ENCODE measurements at places on chromosomes 13 and 19.

GRCh38 chr19:7678971-7679751 is 1.5 kb upstream of the TRAPPC5 start:
- peak; percentile 80 for DNase-seq

- DNase-seq = no peak
Observed at GRCh38 chr13:31927219-31927653, 104.3 kb upstream of the FRY start.

- DNase-seq = no peak
Observed at GRCh38 chr19:47598407-47599349, 10.3 kb upstream of the BICRA start.

GRCh38 chr19:31602548-31602947 is 253.3 kb upstream of the TSHZ3 start:
- no peak for DNase-seq

DNA sequence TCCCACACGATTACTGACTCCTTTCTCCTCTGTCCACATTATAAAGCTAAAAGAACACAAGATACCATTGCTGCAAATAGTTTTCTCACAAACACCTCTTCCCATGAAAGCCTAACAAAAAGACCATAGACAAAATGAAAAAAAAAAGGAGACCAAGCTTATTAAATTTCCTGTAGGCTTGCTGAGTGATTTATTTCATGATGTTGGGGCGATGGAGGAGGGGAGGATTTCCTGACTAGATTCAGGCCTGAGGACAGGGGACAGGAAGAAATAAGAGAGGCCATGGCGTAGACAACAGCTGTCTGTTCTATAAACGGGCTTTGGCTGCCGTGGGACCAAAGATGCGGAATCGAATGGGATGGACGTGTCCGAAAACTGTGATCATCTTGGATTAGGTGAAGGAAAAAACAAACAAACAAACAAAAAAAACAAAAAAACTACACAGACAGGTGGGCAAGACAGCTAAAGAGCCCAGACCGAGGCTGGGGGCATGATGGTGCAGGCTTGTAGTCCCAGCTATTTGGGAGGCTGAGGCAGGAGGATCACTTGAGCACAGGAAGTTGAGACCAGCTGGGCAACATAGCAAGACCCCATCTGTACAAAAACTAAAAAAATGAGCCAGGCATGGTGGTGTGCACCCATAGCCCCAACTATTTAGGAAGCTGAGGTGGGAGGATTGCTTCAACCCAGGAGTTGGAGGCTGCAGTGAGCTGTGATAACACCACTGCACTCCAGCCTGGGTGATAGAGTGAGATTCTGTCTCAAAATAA is 5.3 kb downstream of the TMPRSS9 start:
- DNase-seq = no peak

DNA sequence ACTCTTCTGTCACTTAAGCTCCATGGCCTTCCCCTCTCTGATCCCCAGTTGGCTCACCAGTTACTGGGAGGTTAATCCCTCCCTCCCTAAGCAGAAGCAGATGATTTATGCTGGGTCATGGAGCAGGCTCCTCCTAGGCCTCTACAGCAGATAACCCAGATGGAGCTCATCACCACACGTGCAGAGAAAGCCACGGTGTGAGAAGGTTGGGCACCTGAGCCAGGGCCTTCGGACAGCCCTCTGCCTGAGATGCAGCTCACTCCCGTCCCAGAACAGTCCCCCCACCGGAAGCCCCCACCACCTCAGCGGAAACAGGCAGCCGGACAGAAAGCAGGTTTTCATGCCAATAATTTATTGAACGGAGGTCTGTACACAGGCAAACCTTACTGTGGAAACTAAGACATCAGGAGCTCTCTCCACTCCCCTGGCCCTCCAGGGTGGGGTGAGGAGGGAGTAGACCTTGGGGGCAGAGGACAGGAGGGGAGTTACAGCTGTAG is 9.8 kb downstream of the ZNF526 start:
- DNase-seq = no peak

DNA sequence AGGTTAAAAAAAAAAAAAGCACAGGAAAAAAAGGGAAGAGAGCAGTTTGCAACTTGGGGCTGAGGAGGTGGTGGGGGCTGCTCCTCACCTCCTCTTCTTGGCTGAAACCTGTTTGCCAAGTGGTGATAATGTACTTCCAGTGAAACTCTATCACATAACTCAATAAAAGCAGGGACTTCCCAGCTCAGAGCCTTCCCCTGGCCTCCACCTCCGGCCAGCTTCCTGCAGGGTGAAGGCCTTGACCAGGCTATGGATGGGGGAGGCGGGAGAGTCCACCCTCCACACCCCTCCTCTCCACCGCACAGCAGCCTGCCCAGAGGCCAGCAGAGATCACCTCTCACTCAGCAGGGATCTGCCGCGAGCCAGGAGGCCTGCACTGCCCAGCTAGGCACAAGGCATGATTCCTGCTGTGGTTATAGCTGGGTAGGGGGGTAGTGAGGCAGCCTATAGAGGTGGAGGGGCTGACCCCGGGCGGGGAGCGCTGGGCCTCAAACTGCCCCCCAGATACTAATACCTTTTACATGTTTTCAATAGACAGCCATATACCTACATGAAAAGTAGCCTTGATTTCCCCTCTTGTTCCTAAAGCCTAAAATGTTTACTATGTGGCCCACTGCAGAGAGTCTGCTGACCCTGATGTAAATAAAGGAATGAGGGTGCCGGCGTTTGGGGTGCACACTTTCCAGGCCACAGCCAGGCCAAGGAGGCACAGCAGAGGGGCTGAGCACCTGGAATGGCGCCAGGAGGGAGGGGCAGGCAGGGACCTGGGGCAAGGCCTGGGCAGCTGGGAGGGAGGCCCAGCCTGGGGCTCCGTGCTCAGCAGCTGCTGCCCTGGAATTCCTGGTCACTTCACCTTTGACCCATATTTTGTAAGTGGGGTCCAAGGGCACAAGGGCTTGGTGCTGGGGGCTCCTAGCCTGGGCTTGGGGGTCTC is 10.3 kb downstream of the ZNF787 start:
- no peak for DNase-seq

DNA sequence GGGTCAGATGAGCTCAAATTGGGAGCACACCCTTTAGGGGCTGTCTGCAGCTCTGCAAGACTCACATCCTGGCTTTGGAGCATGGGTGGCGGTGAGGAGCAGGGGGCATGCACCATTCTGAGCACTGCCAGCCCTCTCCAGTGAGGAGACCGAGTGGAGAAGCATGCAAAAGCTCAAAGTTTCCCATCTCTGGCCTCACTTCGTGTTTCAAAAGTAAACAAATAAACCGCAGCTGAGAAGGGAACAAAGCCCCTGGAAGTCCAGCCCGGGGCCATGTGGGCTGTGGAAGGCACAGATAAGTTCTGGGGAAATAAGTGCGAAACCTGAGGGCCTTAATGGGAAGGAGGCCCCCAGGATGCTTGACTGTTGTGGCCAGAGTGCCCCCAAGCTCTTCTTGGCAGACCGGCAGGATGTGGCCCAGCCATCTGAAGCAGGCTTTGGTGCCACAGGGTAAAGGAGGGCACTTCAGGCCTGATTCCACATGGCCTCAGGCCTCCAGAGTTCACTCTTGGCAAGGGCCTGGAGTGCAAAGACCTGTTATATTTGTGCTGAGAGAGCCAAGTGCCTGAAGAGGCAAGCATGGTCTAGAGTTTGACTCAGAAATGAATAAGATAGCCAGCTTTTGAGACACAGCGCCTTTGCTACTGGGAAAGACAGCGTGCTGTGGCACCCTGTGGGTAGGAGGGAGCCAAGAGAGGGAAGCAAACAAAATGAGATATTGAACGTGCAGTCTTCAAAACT is 1.2 kb downstream of the MEDAG start:
- no peak for DNase-seq

DNA sequence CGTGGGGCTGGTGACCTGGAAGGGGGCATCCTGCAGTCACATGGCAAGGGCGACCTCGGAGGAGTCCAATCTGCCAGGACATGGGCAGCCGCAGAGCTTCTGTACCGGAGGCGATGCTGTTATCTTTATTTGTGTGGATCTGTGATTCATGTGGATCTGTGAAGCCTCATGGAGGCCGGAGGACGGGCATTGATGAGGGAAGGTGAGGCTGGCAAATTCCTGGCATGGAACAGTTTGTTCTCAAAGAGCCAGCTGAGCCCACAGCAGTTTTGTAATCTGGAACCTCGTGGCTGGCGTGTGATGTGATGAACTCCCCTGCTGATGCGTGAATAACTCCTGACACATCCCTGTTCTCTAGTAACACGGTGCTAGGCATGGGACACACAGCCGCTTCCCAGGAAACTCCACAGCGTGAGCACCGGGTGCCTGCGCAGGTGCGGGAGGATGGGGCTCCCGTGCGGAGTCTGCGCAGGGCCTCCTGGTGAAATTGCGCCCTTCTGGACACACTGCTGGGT is 40.4 kb downstream of the ATP11A start:
- no peak for DNase-seq
